ENCODE measurements at places on chromosomes 6 and 20.

DNA sequence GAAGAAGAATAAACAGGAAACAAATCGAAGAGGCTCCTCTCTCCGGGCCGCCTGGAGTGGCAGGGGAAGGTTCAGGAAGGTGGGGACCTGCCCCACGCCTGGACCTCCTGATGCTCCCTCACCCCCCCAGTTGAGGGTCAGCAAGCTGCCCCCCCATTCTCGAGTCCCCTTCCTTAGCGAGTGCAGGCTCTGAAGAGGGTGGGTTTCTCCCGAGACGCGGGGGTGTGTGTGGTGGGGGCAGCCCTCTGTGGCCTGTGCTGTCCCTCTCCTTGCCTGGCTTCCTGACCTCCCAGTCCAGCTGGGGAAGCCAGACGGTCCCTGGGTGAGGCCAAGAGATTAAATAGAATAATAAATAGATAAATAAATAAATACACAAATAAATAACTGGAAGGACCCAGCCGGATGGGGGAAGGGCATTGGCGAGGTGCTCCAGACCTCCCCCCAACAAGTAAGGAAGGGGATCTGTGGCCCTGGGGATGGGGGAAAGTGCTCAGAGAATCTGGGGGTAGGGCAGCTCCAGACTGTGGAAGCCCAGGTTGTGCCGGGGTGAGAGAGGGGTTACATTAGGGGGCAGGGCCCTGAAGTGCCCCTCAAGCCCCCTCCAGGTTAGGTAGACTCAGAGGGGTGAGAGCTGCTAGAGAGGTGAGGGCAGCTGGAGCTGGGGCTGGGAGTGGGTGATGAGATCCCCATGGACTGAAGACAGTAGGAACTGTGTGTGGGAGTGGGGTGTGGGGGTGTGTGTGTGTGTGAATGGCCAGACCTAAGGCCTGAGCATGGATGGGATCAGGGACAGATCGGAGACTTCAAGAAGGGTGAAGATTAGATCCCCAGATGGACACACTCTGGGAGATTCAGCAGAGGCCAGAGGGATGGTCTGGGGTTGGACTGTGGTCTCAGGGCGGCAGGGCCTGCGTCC, 9.5 kb upstream of the SRXN1 start:
- DNase-seq: no peak

DNA sequence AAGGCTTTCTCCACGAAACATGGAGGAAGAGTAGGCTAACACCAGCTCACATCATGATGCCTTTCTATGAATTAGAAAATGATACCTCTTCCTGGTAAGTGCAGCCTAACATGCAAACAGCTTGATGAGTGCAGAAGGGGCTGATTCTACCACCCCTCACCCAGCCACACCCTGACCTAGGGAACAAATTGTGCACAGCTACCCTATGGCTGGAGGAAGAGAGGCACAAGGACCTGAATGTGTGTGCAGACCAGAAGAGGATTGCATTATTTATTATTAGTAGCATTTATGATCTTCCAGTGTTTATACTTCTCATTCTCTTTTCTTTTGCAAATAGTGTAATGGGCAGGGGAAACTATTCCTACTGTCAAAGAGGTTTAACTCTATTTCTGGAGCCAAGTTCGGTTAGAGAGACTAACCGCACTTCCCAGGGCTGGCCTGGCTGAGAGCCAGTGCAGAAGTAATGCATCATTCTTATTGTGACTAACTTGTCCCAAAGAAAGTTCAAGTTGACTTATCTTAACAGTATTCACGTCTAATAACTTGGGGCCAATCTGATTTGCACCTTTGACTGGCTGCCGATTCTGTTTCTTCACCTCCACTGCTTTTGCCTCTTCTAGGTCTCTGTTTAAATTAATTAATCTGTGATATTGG, 237.5 kb downstream of the CD83 start:
- DNase-seq: peak; percentile 70

GRCh38 chr6:39393075-39393474, 70.6 kb upstream of the KCNK16 start:
- DNase-seq: no peak

- no peak for DNase-seq
Measured at GRCh38 chr6:129717277-129717676, 7.3 kb upstream of the ARHGAP18 start.

GRCh38 chr6:52910091-52910490, 593 bp upstream of the GSTA3 start:
- DNase-seq: no peak

DNA sequence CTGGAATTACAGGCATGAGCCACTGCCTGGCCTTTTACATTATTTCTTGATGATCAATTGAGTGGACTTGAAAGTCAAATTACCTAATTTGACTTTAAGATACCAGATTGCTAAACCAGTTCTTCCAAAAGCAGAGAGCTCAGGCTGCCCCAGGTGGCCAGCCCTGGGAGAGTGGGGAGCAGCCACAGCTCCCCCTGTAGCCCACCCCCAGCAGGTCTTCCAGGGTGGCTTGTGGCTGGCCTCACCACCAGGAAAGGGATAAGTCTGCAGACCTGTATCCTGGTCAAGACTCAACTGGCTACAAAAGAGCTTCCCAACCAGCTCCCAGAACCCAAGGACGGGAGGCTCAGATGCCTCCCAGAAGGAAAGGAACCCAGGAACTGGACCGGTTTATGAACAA, 23.8 kb upstream of the AKAP12 start:
- no peak for DNase-seq

- no peak for DNase-seq
Measured at GRCh38 chr20:60559462-60559861, 601.2 kb downstream of the CDH26 start.

DNA sequence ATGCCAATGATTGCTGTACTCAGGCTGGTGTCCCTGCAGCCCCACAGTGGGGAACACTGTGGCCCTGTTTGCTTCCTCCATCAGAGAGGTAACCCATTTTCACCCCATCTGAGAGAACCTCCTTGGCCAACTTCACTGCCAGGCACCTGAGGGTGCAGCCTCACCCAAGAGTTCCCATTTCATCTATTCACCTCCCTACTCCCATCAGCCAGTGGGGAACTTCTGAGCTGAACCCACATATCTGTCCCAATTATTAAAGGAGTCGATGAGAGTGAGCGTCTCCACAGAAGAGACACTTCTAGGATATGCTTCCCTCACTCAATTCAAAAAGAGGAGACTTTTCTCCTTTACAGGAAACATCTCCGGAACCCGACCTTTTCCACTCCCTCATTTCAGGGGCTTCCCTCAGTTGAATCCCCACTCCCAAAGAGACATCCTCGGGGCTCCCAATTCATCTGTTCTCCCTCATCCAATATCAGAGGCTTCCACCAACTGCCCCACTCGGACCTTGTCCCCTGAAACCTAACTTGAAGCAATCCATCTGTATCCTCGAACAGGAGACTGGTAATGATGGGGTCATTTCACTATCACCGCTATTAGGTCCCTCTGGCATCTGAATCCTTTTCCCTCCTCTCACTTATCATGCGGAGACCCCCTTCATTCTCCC, 988 bp downstream of the UBE2V1 start:
- DNase-seq: no peak

GRCh38 chr6:47161176-47161687, 119.1 kb upstream of the ADGRF1 start:
- no peak for DNase-seq

- DNase-seq: peak; percentile 36
Measured at GRCh38 chr6:161418463-161418945, 144.6 kb upstream of the AGPAT4 start.

DNA sequence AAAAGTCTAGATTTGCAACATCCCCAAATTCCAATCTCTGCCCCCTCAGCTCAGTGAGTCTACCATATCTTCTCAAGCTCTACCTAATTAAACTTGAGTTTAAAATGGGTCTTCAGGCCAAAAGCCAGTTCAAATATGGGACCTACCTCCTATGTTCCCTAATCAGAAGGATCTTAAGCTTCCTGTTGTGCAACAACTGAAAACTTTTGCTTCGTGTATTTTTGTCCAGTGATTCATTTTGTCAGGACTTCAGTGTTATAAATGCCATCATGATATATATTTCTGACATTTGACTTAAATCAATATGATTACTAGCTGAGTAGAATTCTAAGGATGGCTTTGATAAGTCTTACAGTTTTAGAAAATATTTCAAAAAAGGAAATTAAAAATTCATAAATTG, 622.6 kb upstream of the PTCHD4 start:
- DNase-seq: no peak

DNA sequence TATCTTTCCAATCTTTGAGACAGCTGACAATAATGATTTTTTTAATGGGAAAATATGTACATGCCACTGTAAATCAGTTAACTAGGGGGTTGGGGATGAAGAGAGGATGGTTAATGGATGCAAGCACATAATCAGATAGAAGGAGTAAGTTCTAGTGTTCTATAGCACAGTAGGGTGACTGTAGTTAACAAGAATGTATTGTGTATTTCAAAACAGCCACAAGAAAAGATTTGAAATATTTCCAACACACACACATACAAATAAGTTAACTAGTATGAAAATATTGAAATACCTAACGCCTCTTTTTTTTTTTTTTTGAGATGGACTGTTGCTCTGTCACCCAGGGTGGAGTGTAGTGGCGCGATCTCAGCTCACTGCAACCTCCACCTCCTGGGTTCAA, 153.4 kb upstream of the SALL4 start:
- no peak for DNase-seq

DNA sequence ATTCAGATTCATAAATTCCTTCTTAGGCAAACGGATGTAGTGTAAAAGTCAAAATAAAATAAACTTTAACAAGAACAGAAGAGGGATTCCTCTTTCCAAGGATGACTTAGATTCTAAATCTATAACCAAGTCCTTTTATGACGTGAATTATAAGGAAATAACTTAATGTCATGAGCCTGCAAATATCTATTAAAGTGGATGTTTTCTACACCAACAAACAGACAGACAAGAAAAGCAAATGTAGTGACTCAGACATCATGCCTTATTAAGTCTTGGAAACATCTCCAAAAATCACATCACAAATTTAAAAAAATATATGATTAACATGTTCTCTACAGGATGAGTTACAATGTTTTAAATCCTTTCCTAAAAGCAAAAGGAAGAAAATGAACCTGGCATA, 397.1 kb downstream of the ESR1 start:
- no peak for DNase-seq

GRCh38 chr6:36333171-36333895, 3.4 kb downstream of the BNIP5 start:
- no peak for DNase-seq

DNA sequence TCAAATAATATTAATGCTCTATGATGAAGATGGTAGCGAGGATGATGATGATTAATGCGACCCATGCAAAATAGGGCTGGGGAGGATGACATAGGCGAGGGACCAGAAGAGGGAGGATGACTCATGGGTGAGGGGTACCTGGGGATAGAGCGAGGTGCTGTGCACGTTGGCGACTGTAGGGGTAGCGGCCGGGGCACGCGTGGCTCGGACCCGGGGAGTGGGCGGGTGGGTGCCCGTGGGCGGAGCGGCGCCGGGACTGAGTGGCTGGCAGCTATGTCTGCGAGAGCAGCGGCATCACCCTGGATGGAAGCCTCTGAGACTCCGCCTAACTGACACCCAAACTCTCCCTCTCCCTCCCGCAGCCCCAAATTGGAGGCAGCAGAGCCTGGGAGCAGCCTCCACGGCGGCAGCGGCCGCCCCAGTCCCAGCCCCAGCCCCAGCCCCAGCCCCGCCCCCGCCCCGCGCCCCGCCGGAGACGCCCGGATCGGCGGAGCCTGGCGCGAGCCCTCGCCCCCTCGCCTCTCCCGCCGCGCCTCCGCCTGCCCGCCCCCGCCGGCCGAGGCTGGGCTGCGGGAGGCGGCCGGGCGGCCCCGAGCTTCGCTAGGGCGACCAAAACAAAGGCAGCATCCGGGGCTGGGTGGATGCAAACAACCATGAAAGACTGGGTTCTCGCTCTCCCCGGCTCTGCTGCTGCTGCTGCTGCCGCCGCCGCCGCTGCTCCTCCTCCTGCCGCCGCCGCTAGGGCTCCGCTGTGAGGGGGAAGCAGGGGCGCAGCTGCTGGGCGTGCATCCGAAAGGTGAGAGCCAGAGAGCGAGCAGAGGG, at the start of gene RIMS1:
Gene RIMS1, plus strand, starts transcription at position 367 of the 822 bp plus-strand sequence. CDS start 474 bp downstream, outside the sequence.
- DNase-seq: peak; percentile 19

DNA sequence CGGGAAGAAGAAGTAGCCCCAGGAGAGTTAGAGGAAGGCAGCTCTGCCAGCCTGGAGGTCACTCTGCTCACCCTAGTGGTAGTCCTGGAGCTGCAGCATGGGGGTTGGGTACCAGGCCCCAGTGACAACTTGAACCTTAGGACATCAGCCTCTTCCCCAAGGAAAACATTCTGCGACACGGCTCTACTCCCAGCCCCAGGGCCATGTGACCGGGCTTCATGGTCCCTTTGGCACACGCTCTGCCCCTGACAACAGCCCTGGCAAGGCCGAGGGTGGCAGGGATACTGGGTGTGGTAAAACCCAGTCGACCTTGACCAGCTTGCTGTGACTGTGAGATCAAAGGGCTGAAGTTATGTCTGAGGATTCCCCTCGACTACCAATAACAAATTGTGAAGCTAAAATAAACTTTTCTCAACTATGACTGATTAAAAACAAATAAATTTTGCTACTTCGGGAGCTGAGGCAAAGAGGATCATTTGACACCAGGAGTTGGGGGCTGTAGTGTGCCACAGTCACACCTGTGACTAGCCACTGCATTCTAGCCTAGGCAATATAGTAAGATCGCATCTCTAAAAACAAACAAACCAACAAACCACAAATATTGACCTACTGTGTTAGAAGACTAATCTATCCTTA, 24.4 kb upstream of the ARID1B start:
- DNase-seq: no peak

GRCh38 chr20:58261660-58262059, 33.2 kb upstream of the ANKRD60 start:
- DNase-seq: no peak

DNA sequence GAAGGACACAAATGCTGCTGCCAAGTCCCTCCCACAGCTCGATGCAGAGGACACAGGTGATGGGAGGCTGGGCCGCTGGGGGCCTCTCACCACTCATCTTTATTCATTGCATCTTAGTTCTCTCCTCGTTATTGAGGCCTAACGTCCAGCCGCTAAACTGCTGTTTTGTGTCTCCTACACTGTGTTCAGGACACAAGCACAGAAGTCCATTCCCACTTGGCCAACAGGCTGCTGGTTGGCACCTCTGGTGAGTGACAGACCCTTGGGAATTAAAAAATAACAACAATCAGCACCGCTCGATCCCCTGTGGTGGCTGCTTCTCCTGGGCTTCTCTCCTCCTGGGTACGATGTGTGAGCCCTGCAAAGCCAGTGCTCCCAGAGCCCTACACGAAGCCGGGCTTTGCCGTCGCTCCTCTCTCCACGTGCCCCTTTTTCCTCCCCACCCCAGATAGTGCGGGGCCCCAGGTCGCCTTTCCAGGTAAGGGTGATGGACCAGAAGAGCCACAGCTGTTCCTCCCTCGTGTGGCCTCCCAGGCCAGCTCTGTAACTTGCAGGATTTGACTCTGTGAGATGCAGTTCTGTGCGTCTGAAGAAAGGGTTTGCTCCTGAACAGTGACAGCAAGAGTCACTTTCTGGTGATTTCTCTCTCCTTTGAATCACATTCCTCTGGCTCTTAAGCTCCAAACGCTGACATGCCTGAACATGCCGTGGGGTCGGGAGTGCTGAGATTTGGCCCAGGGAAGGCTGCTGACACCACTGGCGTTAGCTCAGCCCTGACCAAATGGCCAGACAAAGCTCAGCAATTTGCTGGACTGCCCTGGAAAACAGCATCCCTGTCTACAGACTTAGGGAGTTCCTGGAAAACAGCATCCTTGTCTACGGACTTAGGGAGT, 59.3 kb downstream of the DLL1 start:
- DNase-seq: no peak
